Activated effector memory CD4-positive, alpha-beta T cell treated with anti-CD3 and anti-CD28 coated beads, Interleukin-2, amount 50 U/mL, for 16 hours (primary cell): ENCODE measurements at places on chromosomes 4 and X.

DNA sequence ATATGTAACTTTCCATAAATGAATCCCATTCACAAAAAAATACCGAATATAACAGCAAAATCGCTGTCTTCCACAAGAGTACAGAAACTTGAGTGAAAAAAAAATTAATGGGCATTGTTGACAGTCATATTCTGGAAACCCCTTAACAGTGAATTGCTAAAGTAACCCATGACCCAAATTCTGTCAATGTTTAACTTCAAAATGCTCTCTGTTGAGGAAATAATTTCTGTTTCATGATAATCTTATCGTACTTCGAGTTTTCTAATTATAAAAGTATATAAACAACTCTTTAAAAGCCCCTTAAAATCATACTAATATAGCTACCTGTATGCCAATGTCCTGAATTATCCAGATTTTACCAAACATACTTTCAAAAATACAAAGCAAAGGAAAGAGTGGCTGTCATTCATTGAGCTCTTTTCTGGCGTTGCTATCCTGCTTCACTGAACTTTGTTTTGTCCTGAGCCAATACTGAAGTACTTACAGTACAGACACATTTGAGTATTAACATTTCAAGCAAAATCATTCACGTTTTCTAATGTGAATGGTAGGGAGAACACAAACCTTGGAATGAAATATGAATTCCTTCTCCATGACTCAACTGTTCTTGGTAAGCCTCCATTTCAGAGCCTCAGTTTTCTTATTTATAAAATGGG lies 2.4 kb downstream of the XAGE3 start:
- DNase-seq, result no peak

DNA sequence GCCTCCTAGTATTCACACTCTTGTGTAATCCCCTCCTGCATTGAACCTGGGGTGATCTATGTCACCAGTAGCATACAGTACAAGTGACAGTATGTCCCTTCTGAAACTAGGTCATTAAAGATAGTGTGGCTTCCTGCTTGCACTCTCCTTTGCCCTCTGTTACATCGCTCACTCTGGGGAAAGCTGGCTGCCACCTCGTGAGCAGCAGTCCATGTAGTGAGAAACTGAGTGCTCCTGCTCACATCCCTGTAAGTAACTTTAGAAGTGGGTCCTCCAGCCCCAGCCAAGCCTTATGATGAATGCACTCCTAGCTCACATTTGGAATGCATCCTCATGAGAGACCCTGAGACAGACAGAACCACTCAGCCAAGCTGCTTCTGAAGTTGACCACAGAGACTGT lies 89.8 kb upstream of the TNIP3 start:
- no peak for DNase-seq

DNA sequence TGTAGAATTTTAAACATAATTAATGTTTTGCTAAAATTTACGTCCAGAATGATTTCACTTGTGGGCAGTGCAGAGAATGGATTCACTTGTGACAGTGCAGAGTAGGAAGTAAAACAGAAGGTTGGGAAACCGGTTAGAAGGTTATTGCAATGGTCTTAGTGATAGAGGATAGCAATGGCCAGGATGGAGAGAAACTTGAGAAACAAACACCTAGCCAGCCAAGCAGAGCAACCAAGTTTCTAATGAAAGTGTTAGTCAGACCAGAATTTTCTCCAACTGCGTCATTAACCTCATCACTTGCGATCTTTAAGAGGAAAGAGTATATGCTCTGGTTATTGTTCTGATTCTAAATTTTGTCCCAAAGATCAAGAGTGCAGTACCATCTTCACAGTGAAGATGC lies 50.0 kb upstream of the TBC1D9 start:
- DNase-seq, result no peak

DNA sequence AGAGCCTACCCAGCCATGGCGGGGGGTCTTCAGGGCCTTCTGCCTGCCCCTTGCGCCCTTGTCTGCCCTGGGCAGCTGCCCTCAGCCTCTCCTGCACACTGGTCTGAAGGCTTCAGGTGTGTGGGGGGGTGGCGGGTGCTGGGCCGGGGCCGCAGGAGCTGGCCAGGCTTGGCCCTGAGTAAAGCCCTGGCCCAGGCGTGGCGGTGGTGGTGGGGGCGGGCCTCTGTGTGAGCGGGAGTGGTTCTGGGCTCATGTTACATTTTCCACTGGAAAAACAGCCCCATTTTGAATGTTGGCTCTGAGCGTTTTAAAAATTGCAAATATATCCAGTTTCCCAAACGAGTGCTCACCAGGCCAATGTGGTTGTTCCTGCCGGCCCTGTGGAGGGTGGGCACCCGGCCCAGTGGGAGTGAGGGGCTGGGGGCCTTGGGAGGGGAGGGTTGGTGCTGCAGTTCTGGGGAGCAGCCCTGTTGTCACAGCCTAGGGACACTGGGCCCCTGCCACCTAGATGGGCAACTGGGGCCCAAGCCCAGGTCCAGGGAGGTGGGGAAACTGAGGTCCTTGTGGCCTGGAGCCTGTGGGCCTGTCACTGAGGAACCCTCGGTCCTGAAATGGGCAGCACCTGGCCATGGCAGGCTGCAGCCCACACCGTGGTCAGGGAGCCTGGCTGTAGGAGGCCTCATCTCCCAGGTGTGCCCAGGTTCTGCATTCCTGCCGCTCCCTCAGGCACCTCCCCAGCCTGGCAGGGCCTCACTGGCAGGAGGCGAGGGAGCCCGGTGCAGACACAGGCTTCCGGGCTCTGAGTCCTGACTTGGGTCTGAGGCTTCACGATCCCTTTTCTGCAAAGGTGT lies 28.3 kb downstream of the FGFRL1 start:
- DNase-seq, result no peak

DNA sequence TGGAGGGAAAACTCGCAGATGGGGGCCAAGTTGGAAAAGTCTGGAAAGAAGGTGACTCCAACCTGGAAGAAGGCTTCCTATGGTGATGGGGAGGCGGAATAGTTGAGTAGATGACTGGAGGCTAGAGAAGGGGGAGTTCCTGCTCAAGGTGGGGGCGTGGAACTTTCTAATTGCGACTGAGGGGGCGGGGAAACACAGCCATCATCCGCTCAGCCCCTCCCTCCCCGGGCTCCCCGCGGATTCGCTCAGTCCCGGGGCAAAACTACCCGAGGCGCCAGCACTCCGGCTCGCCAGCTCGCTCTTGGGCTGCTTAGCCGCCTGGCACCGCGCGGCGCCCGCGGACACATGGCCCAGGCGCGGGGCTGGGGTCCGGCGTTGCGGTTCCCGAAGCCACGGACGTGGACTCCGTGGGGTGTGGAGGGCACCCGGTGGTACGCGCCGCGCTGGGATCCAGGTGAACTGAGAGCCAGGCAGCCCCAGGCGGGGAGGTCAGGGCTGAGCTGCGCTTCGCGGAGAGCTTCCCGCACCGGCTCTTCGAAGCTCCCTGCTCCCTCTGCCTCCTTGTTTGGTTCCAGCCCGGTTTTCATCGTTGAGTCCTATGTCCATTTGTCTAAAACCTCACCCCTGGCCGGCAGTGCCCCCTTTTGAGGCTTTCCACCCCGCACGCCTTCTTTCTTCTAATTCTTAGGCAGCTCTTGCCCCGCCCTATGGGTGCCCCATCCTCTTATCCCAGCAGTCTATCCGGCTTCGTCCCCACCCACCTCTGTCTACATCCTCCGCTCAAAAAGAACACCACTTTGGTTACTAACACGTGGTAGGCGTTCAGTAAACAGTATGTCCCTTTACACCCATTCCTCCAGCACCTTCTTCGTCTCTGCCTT lies 38.9 kb downstream of the STARD8 start:
- DNase-seq, result peak; percentile 64

DNA sequence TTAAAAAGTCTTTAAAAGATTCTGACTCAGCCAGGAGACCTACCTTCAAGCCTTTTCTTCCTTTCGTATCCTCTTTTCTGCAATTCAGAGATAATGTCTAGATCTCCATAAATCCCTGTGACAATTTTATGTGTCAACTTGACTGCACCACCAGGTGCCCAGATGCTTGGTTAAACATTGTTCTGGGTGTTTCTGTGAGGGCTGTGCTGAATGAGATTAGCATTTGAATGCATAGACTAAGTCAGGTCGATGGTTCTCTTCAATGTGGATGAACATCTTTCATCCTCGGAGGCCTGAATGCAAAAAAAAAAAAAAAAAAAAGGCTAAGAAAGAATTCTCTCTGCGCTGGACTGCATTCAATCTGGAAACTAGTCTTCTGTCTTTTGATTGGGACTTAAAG lies 1082.7 kb downstream of the NLGN4X start:
- DNase-seq, result no peak

DNA sequence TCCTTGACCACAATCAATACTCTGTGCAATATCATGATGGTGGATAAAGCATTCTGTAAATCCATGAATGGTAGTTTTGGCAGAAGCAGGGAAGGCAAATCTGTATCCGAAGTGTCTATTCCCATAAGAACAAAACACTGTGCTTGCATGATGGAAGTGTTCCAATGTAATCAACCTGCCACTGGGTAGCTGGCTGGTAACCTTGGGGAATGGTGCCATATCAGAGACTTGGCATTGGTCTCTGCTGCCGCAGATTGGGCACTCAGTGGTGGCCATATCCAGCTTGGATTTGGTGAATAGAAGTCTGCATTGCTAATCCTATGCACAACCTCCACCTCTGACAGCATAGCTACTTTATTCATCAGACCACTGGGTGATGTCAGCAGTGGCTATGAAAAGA lies 114.3 kb upstream of the EMCN start:
- no peak for DNase-seq
